NCI-H524 (cell line): ENCODE measurements at places on chromosomes 1 and 21.

- no peak for DNase-seq
Measured at GRCh38 chr1:204889681-204890383, 19.2 kb downstream of the NFASC start.

DNA sequence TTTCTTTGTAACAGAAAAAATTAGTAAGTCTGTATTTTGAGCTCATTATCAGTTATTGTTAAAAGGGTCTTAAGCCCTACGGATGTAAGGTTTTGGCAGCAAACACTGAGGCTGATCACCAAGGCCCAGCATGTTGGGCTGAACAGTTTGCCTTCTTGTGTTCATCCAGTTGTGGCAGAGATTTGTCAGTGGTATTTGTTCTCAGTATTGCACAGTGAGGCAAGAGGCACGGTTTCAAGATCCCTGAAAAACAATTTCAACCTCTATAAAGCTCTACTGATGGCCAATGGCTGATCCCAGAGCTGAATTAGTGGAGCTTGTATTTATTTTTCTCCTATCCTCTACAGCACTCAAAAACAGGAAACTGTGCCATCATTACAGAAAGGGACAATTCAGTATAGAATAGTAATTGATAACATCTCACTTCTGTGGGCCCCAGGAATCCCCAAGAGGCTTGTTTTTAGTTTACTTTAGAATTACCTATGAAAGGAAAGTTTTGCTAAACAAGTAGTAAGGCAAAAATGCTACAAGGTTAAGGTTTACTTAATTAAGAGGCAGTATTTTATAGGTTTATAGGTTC is 191.8 kb upstream of the RAB4A start:
- no peak for DNase-seq

- DNase-seq = no peak
Measured at GRCh38 chr1:233543338-233544255, 70.3 kb upstream of the KCNK1 start.

DNA sequence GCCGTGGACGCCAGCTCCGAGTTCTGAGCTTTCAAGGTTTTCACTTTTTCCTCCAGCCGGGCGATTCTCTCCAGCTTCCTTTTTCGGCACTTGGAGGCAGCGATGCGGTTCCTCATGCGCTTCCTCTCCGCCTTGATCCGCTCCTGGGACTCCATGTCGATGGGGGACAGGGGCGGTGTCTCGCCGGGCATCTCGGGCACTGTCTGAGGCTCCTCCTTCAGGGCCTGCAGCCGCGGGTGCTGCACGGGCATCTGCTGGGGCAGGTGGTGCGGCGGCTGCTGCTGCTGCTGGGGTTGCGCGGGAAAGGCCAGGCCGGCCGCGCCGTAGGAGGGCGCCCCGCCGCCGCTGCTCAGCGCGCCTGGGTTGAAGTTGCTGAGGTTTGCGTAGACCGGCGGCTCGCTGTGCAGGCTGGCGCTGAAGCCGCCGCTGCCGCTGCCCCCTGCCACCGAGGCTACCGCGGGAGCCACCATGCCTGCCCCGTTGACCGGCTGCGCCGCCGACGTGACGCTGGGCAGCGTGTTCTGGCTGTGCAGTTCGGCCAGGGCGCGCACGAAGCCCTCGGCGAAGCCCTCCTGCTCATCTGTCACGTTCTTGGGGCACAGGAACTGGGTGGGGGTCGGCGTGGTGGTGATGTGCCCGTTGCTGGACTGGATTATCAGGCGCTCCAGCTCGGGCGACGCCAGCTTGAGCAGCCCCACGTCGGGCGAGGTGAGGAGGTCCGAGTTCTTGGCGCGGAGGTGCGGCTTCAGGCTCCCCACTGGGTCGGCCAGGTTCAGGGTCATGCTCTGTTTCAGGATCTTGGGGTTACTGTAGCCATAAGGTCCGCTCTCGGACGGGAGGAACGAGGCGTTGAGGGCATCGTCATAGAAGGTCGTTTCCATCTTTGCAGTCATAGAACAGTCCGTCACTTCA is 1.4 kb downstream of the JUN start:
- DNase-seq = peak; percentile 79

DNA sequence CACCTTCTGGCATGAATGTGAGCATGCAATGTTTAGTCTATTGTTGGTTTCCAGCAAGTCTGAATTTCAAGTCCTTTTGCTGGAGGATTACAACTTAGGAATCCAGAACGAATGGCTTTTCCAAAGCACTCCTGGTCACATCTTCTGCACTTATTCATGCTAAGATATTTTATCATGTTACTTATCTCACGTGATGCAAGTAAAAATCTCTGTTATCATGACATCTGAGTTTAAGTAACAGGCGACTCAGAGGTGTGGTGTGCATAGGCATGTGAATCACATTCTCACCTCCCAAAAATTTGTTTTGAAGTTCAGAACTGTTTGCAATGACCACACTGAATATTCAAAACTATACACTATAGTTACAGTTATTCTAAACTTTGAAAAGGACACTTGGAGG is 204.8 kb upstream of the FGGY start:
- DNase-seq = no peak

- no peak for DNase-seq
Measured at GRCh38 chr1:162676087-162676486, 43.8 kb downstream of the DDR2 start.

GRCh38 chr1:90919900-90920299 is 101.9 kb downstream of the ZNF644 start:
- DNase-seq = no peak

- DNase-seq = no peak
Measured at GRCh38 chr1:150596095-150596892, 16.9 kb upstream of the MCL1 start.

GRCh38 chr1:84299536-84300170 is 1.9 kb upstream of the SAMD13 start:
- no peak for DNase-seq

DNA sequence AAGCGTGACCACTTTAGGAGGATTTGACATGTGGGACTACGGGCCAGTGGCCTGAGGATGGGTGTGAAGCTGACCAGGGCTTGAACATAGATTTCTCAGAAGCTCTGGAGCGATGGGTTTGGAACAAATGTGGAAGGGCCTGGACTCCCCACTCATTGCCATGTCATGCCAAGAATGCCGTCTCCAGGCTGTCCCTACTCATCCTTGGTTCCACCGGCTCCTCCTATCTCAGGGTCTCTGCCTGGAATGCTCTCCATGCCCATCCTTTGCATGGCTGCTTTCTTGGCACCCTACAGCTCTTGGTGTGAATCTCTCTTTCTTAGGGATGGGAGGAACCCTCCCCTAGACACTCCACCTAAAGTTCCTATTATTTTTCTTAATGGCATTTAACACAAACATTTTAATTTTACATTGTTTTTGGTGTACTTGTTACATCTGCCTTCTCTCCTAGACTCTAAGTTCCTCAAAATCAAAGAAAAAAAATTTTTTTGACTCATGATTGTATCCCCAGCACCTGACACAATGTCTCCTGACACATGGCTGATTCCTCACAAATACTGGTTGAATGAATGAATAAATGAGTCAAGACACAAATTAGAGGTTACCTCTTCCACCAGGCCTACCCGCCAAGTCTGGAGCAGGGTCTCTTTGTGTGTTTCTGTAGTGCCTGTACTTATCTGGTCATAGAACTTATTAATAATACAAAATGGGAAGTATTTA is 114.5 kb downstream of the OMA1 start:
- no peak for DNase-seq

- no peak for DNase-seq
Measured at GRCh38 chr1:22490309-22490708, 38.7 kb downstream of the ZBTB40 start.

GRCh38 chr1:8671306-8671917 is 146.0 kb downstream of the RERE start:
- peak; percentile 24 for DNase-seq

DNA sequence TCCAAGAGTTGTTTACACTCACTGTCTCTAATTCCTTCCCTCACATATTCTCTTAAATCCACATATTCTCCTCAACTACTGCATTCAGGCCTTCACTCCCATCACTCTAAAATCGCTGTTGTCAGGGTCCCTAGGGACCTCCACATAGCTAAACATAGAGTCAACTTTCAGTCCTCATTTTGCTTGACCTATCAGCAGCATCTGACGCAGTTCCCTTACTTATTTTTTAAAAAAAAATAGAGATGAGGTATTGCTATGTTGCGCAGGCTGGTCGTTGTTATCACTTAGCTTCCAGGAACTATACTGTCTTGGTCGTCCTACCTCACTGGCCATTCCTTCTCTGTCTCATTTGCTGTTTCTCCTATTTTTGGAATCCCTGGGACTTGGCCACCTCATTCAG is 11.7 kb upstream of the PLEKHO1 start:
- no peak for DNase-seq

DNA sequence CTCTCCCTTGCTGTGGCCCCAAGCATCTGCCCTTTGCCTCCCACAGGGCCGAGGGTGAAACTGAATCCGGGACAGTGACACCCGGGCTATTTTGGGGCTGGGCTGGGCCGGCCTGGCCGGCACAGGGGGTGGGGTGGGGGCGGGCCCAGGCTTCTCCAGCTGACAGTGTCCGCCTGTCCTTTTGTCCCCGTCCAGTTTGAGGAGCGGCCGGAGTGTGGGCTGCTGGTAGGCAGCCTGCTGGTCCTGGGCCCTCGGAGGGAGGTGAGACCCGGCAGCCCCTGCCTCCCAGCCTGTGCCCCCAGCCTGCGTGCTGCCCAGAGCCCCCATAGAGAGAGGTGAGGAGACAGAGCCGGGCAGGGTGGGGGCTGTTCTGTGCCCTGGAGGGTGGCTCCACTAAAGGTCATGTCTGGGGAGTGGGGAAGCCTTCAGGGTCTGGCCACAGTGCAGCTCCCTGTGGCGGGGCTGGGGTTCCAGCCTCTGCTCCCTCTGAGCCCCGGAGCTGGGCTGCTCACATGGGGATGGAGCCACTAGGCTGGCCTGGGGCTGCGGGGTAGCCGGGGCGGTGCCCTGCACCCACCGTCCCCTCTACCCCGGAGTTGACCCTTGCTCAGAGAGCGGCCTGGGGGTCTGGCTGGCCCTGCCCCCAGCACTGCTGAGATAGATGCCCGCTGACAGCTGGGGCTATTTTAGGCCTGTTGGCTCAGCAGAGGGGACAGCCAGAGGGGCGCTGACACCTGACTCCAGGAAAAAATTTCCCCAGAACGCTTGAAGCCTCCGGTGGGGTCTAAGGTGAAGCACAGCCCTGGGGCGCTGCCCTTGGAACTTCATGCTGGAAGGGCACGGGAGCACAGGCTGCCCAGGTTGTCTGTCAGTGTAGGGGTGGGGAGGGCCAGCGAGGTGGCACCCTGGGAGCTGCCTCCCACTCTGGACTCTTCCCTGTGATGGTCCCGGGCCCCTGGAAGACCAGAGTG is at the start of gene OBSCN:
Gene OBSCN, plus strand, starts transcription at position 194 of the 971 bp plus-strand sequence. CDS start 3,740 bp downstream, outside the sequence.
- no peak for DNase-seq

DNA sequence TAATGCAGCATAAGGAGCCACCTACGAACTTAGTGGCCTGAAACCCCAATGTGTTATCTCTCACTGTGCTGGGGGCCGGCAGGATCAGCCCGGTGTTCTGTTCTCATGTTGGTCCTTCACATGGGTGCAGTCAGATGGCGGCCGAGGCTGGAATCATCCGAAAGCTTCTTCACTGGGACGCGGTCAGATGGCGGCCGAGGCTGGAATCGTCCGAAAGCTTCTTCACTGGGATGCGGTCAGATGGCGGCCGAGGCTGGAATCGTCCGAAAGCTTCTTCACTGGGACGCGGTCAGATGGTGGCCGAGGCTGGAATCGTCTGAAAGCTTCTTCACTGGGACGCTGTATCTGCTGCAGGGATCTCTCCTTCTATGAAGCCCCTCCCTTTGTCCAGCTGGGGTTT is 12.6 kb upstream of the PCBP3 start:
- DNase-seq = no peak

- no peak for DNase-seq
Measured at GRCh38 chr1:111404588-111404987, 22.9 kb downstream of the OVGP1 start.

GRCh38 chr1:99887890-99888289 is 37.7 kb downstream of the AGL start:
- DNase-seq = no peak

GRCh38 chr1:97337250-97338030 is 583.4 kb downstream of the DPYD start:
- DNase-seq = no peak

GRCh38 chr1:75618382-75618781 is 7.5 kb upstream of the SLC44A5 start:
- DNase-seq = no peak

DNA sequence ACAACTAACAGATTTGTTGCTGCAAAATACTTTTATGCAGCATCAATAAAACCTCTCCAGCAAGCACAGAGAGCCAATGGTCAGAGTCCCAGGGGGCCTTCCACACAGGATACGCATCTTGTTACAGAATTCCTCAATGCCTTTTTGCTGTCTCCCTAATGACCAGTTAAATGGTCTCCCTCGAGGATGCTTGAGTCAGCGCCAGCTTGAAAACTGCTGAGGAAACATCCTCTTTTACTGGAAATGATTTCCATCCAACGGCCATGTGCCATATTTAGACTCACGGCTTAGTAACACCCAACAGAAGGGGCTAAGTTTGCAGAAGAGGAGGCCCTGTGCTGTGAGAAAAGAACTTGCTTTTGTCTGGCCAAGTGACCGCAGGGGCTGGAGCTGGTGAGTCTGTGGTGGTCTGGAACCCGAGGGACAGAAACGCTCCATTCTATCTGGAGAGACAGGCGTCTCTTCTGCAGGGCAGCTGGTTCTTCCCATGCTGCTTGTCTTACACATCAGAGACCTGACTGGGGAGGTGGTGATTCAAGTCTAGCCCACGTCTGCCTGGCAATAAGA is 496.4 kb downstream of the SETD4 start:
- DNase-seq = peak; percentile 17

- DNase-seq = no peak
Measured at GRCh38 chr1:227369102-227369760, 50.9 kb upstream of the CDC42BPA start.
